ENCODE measurements at places on chromosomes 16 and 17.

- DNase-seq = no peak
Observed at GRCh38 chr17:32693194-32693897, 183.6 kb downstream of the MYO1D start.

GRCh38 chr16:46789499-46790414, 41.2 kb downstream of the C16orf87 start:
- no peak for DNase-seq

GRCh38 chr16:30761427-30761927, 385 bp downstream of the CFAP119 start:
- DNase-seq = no peak

DNA sequence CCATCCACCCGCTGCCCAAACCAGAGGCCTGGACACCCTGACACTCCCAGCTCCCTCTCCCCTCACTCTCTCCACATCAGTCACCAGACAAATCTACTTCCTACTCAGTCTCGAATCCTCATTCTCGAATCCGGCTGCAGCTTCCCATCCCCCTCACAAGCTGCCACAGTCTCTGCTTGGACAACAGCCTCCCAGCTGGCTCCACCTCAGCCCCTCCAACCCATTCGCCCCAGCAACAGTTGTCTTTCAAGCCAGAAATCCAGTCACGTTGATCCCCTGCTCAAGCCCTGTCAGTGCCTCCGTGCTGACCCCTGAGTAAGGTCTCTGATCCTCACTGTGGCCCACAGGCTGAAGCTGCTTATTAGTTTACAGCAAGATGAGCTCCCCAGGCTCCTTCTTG, 44.2 kb upstream of the MTSS2 start:
- no peak for DNase-seq

DNA sequence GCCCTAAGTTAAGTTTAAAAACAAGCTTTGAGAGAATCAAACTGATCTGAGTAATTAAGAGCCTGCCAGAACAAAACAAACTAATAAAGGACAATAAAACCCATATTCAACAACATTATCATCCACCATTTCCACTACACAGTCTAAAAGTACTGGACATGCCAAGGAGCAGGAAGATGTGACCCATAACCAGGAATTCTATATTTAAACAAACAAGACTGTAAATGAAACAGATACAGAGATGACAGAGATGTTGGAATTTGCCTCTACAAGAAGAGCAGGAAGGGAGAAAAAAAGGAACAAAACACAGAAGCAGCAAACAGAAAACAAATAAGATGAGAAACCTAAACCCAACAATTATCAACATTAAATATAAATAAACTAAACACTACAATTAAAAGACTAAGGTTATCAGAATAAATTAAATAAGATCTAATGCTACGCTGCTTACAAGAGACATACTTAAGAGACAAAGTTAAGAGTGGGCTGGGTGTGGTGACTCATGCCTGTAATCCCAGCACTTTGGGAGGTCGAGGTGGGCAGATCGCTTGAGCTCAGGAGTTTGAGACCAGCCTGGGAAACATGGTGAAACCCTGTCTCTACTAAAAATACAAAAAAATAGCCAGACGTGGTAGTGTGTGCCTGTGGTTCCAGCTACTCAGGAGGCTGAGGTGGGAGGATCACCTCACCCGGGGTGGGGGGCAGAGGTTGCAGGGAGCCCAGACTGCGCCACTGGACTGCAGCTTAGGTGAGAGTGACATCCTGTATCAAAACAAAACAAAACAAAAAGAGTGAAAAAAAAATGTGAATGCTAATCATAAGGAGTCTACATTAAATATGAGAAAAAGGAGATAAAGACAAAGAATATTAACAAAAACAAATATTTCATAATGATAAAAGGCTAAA, 50.6 kb downstream of the CREBBP start:
- DNase-seq = no peak

DNA sequence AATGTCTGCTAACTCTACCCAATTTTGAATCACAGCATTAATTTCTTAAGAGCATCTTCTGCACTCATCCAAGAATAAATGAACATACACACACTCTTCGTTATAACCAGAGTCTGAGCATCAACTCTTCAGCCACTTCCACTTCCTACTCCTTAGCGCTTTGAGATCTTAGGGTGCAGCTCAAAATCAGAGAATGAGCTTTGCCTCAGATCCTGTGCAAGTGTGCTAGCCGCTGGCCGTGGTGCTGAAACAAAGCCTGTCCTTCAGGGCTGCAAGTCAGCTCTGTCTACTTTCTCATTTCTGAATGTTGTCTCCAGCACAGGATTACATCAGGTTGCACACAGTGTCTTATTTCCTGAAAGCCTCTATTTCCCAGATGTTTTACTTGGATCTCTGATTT, 165.4 kb downstream of the AIPL1 start:
- no peak for DNase-seq

- no peak for DNase-seq
Observed at GRCh38 chr16:86227801-86228200, 282.5 kb upstream of the FOXF1 start.

GRCh38 chr17:66275651-66276050, 26.8 kb upstream of the PRKCA start:
- DNase-seq = no peak

DNA sequence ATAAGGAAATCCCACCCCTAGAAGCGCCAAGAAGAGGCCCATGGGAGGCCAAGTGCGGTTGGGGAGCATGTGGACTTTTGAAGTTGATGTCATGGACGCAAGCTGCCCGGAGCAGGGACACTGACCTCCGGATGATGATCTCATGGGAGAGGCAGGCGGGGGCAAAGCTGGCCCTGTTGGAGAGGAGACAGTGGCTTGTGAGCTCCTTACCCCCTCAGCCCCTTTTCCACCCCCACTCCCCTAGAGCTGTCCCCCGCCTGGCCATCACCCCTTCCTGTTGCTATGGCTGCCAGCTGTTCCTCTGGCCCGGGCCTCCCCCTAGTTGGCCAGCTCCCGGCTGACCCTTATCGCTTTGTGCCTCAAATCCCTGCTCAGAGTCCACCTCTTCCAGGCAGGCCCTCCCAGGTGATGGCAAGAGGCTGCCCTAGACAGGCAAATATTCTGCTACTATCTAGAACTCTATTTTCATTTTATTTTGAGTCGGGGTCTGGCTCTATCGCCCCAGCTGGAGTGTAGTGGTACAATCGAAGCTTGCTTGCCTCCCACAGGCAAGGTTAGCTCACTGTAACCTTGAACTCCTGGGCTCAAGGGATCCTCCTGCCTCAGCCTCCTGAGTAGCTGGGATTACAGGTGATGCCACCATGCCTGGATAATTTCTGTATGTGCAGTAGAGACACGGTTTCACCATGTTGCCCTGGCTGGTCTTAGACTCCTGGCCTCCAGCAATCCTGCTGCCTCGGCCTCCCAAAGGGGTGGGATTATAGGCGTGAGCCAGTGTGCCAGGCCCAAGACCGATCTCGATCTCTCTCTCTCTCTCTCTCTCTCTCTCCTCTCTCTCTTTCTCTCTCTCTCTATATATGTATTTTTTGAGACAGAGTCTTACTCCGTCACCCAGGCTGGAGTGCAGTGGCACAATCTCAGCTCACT, 6.6 kb downstream of the NOTUM start:
- no peak for DNase-seq

GRCh38 chr16:15610369-15610871, 32.5 kb downstream of the MARF1 start:
- DNase-seq = no peak

DNA sequence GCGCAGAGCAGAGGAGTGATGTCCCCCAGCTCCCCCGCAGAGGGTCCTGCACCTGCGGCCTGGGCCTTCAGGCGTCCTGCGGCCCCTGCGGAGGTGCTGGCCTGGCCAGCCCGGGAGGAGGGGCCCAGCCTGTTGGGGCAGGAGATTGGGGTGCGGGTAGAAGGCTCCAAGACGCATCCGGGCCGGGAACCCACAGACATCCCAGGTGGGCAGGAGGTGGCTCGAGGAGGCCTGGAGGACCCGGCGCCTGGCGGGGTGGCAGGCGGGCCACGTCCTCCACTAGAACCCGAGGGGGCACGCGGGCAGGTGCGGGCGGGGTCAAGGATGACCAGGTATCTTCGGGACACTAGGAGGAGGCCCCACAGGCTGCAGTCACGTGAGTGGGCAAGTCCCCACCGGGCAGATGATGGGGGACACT, 647 bp upstream of the SECTM1 start:
- no peak for DNase-seq

GRCh38 chr17:67838538-67838937, 13.2 kb downstream of the BPTF start:
- DNase-seq = no peak

- DNase-seq = no peak
Observed at GRCh38 chr17:29588562-29589411, 661 bp downstream of the GIT1 start.

DNA sequence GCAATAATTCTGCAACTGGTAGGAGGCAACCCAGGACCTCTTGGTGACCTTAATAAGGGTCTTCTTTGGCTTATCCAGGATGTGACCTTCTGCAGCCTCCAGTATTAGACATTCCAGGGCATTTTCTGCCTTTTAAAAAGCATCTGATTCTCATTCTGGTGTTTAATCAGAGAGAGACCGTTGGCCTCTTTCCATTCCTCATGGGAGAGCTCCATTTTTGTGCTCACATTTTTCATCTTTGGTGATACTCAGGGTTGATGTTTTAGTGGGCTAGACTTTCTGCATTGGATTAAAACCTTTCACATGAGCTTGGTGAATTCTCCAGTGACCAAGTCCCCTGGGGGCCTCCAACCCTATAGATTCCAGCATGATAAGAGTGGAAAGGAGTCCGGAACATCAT, 150.2 kb upstream of the CACNG5 start:
- DNase-seq = no peak

DNA sequence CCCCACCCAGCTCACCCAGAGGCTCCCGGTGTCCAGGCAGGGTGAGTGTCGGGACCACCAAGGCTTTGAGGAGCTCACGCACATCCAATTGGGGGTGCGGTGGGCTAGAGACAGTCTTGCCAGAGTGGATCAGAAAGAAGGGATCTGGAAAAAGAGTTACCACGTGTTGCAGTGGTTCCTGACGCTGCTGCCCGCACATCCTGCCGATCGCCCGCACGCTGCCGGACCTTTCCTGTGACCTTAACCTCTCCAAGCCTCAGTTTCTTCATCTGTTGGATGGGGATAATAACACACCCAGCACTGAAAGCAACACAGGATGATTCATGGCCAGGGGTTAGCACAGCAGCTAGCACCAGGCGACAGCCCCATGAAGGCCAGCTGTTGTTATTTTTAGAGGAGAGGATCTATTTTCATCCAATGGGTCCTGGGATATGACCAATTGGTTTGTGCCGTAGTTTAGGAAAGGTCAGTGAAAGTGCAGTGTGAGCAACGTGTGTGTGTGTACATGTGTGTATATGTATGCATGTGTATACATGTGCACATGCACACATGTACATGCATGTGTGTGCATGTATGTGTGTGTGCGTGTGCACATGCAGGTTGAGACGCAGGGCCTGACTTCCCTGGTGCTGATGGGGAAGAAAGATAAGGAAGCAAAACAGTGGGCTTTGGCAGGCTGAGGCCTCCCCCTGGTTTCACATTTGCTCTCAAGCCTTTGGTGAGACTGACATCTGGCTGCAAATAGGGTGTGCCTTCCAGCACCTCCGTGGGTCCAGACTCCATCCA, 2.5 kb downstream of the ITGAX start:
- no peak for DNase-seq

DNA sequence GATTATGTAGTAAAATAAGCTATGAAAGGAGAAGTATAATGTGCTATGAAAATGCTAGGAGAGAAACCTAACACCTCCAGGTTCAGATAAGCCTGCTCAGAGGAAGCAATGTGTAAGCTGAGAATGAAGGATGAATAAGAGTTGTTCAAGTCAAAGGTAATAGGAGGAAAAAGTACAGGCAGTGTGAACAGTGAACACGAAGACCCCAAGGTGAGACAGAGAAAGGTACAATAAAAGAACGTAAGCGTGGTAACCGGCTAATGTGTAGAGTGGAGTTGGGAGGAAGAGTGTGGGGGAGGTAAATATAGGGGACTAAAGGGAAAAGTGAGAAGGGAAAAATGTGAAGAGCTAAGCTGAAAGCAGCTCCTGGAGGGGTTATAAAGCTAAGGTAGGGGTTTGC, 74.2 kb downstream of the TTC19 start:
- no peak for DNase-seq

DNA sequence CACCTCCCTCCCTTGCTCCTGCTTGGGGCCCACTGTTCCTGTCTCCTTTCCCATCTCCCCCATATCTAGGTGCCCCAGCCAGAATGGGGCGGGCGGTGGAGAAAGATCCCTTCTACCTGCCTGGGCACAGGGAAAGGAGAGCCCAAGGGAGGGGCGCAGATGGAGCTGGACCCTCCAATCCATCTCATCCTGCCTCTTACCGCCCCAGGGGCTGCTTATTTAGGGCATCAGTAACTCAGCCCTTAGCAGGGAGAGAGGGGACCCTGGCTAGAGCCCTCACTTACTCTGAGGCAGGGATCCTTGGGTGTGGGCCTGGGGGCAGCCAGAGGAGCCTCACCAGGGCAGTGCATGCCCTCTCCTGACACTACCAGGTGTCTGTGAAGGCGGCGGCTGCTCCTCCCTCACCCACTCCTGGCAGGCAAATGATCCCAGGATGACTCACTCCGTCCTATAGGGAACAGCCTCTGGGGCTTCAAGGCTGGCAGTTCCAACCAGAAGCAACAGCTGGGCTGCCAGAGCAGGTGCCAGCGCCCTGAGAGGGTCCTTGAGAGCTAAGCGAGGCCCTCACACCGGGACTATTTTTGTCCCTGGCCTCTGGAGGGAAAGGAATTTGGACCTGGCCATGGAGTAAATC, 16.3 kb upstream of the BCAR1 start:
- no peak for DNase-seq

GRCh38 chr17:29207975-29208374, 27.8 kb upstream of the MYO18A start:
- DNase-seq = no peak

DNA sequence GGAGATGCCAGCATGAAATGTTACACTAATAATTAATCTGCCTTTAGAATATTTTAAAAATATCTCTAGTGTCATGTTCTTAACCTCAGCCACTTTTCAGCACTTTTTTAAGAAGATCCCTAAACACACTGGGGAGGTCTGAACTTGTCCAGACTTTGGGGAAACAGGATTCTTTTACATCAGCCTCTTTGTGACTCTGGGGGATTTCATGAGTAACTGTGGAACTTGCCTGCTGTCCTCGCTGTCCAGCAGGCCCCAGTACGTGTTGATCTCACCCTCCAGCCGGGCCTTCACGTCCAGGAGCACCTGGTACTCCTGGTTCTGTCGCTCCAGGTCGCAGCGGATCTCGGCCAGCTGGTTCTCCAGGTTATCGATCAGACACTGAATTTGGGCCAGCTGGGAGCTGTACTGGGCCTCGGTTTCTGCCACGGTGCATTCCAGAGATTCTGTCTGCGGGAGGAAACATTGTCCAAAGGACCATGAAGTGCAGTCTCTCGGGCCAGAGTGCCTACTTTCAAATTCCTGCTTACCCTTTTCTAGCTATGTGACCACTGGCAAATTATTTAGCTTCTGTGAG, 5.5 kb downstream of the KRT40 start:
- no peak for DNase-seq

Data from cortex of kidney (tissue), 1 donor.